ENCODE measurements at places on chromosomes 4 and X.

DNA sequence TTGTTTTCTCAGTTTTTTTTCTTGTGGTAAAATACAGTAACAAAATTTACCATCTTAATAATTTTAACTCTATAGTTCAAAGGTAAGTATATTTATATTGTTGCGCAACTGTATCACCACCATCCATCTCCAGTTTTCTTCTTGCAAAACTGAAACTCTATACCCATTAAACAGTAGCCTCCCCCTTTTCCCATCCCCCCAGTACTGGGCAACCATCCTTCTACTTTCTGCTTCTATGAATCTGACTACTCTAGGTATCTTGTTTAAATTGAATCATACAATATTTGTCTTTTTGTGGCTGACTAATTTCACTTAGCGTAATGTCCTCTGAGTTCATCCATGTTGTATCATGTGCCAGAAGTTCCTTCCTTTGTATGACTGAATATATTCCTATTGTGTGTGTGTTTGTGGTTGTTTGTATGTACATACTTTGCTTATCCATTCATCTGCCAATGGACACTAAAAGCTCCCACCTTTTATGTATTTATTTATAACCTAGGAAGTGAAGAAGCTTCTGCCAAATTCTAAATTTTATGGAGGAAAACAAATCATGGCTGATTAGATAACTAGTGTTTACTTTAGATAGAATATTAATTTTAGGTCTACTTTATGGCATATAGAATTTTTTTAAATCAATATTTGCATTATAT is 10.0 kb downstream of the ABHD18 start:
- no peak for DNase-seq

- no peak for DNase-seq
These were observed 93.5 kb downstream of the MGST2 start for GRCh38 chr4:139759097-139759496.

DNA sequence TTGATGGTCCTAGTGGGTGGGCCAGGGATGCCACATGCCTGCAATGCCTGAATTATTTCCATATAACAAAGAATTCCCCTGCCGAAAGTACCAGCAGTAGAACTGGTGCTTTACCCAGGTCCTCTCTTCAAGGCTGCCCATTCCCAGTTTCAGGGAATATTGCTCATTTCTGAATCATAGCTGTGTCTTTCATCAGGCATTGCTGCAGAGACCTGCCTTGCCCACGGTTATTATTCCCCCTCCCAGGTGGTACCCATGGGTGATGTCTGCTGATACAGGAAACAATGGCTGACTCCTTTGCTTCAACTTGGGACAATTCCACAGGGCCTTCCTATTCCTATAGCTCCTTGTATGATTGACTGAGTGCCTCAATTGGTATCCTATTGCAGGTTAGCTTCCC is 9.7 kb upstream of the IQCM start:
- DNase-seq: no peak

DNA sequence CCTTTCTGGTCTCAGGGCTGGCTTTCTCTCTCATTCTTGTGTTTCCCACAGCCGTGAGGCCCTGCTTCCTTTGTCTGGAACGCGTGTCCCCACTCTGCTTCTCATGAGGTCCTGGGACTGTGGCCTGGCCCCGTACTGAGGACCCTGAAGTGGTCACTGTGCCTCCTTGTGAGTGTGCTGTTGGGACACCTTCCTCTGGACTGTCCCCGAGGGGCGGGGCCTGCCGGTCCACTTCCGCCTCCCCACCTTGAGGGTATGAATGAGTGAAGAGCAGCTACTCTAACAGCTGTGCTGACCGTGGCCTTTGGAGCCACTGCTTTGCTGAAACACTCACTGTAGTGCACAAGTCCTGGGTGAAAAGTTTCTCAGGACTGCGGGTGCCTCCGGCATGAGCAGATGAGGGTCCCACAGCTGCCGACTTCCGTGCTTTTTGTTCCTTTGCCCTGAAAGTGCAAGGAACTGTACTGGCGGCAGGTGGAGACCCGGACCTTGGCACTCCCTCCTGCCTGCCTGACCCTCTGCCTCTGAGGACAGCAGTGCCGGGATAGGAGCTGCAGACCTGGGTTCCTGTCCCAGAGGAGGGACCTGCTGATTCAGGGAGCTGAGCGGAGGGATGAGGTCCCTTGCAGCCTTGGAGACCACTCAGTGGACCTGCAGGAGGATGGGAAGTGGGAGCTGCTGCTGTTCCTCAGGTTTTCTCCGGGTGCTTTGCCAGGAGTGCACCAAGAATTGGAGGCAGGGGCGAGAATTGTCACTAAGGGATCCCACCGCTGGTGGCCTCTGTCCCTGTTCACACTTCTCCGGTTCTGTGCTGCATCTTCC is 38.0 kb downstream of the HTT-AS start:
- DNase-seq: no peak

- DNase-seq: peak; percentile 45
These were observed 17.2 kb downstream of the SMIM31 start for GRCh38 chr4:164771088-164771487.

- DNase-seq: peak; percentile 30
These were observed 20.2 kb downstream of the NHS start for GRCh38 chrX:17395154-17395553.
